B cell (primary cell): ENCODE measurements at places on chromosomes 2 and 18. TPM values are rescaled to one million over a fixed set of nuclear protein-coding genes. Genes with fewer than 3 reads are reported as not detected.

DNA sequence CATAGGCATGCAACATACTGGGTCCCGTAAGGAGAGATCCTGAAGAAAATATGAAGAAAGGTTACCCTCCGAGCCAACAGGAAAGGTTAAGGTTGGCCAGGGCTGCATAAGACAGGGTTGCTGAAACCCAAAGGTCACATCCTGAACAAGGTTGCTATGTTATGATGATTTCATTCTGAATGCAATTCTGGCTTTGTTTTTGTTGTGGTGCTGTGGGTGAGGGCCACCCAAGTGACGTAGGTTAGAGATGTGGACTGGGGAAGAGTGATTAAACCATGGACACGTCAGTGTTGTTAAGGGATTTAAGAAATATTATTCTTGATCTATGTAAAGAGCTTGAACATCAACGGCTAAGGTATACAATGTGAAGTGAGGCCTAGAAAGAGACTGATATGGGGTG lies 60.0 kb downstream of the ZEB2 start:
- H3K4me1 ChIP-seq = peaks cover 52% of the 10 kb centered on the region
- DNase-seq = peak; percentile 35
- no peaks in the 10 kb centered on the region for H3K27me3 ChIP-seq
- H3K4me3 ChIP-seq = no peak overlapping the region

DNA sequence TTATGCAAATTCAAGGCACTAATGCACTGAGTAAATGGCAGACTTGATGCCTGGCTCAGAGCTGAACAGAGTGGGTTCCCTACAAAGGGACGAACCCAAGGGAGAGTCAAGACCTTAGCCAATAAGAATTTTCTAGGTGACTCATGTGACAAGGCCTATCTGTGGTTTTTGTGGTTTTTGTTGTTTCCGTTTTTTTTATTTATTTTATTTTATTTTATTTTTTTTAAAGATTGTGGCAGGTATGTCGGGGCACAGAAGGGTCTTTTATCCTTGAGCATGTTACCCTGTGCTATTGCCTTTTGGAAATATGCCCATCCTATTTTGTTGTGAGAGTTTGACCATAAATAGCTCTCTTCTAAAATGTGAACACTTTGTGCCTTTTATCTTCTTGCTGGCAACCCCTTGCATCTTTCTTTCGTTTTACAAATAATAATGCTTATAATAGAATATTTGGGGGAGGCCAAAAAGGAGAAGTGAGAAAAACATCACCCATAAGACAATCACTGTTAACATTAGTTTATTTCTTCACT lies 113.4 kb upstream of the AQP4 start:
- H3K27me3 ChIP-seq = no peaks in the 10 kb centered on the region
- no peaks in the 10 kb centered on the region for H3K36me3 ChIP-seq
- H3K4me3 ChIP-seq = no peak overlapping the region
- peak; percentile 44 for DNase-seq

DNA sequence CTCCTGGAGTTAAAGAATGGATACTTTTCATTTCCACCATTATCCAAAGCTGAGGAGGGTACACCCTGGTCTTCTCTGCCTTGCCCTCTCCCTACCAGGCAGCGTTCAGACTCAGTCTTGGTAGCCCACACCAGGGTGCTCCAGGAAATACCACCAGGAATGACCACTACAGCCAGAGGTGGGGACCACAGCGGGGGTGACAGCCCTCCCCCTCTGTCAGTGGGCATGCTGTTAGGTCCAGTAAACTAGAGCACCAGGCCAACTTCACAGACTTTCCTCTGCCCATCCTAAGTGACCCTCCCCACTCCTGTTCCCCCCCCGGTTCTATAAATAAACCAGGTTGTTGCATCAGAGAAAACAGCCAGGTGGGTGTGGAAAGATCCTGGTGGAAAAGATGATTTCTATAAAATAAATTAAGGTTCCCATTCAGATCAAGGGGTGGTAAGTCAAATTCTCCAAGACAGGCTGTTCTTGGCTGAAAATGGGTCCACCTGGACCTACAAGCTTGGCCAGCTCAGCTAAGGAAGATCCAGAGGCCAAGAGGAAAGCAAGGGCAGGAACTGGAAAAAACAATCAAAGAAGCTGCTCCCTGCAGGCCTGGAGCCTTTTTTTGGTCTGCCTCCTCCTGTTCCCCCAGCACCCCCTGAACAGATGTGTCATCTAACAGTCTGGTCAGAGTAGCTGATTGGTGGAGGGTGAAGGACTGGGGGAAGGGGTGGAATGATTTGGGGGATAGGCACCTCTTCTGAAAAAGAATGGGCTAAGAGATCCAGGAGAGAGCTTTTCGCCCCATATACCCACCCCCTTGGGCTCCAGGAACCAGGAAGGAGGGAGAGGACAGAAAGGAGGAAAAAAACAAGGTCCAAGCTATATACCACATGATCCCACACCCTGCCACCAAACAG lies 2.3 kb downstream of the RAB11FIP5 start:
- H3K27ac ChIP-seq = no peak overlapping the region
- no peaks in the 10 kb centered on the region for H3K27me3 ChIP-seq
- H3K36me3 ChIP-seq = no peaks in the 10 kb centered on the region
- peaks cover 17% of the 10 kb centered on the region for H3K4me1 ChIP-seq
- DNase-seq = no peak

Gene TTR
- not detected in 2 replicates for polyA plus RNA-seq

DNA sequence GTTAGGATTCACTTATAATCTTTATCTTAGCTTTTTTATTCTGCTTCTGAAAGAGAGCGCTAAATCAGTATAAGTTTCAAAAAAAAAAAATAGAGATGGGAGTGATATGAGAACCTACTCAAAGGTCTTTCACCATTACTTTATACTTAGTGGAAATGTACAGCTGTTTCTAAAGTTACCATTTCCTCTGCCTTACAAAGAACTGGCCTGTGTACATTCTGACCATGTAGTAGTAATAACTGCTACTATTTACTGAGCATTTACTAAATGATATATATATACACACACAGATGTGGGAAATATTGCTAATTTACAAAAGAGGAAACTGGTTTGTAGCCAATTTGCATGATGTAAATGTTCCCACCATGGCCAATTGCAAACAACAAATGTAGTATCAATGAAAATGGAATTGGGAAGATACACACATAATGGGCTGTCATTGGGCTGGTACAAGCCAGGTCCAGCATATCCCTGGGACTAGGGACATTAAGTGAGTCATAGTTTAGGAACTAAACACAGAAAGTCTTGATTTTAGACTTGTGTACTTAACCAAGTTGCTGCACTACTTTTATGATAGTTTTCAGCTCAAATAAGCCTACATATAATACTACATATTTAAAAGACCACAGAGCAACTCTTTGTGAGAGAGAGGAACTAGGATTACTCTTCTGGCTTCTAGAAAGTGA lies 67.1 kb downstream of the DYNC1I2 start:
- DNase-seq = no peak
- H3K27me3 ChIP-seq = no peaks in the 10 kb centered on the region
- H3K4me1 ChIP-seq = no peaks in the 10 kb centered on the region
- peaks cover 10% of the 10 kb centered on the region for H3K36me3 ChIP-seq

DNA sequence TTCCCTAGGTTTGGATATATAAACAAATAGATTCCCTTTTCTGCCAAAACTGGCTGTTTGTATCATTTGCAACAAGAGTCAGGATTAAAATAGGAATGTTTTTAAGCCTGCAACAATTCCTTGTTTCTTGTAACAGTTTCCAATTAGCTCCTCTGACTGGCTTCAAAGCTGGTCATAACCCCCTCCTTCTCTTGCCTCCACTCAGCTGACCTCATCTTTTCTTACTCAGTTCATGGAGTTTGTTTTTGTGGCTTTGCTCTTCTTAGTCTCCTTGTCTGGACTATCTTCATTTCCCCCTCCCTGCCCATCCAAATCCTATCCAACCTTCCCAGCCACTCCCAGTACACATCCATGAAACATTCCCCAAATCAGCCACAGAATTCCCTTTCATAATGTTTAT lies 14.3 kb upstream of the RAPH1 start:
- H3K27ac ChIP-seq = no peak overlapping the region
- H3K36me3 ChIP-seq = no peaks in the 10 kb centered on the region
- DNase-seq = no peak
- H3K4me3 ChIP-seq = no peak overlapping the region
- H3K27me3 ChIP-seq = no peaks in the 10 kb centered on the region

- no peaks in the 10 kb centered on the region for H3K36me3 ChIP-seq
- no peaks in the 10 kb centered on the region for H3K4me1 ChIP-seq
- no peak overlapping the region for H3K27ac ChIP-seq
- DNase-seq = no peak
- H3K27me3 ChIP-seq = no peaks in the 10 kb centered on the region
Measured at GRCh38 chr2:162782138-162782537, 56.4 kb downstream of the KCNH7 start.

DNA sequence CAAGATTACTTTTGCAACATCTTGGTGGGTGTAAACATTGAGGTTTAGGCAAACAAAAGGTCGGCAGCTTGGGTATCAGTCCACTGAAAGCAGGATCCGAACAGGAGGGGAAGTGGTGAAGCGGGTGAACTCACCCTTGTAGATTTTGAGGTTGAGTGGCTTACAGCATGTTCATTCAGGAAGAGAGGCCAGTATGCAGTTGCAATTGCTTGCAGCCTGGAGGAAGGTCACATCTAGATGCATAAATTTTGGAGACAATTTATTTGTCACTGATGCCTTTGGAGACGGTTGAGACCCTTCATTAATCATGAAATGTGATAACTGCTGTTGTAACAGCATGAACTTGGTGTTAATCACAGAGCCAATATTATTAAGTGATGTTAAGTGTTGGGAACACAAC lies 131.1 kb downstream of the LTBP1 start:
- peaks cover 34% of the 10 kb centered on the region for H3K4me1 ChIP-seq
- no peaks in the 10 kb centered on the region for H3K27me3 ChIP-seq
- H3K4me3 ChIP-seq = no peak overlapping the region
- no peak overlapping the region for H3K27ac ChIP-seq
- no peak for DNase-seq
- H3K36me3 ChIP-seq = no peaks in the 10 kb centered on the region

DNA sequence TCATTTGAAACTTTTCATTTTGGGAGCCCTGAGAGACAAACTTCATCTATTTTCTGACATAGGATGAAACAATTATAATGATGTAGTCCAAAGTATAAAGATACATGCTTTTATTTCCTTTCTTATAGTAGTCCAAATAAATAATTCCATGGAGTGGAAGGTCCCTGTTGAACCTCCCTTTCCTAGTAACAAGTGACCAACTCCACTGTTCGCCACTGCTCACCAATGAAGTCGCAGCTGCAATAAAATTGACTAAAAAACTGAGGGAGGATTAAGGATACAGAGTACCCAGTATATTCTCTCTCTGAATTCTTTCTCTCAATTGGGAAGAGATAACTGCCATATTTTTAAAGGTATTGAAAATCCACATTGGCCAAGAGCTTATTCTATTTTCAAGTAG lies 14.1 kb downstream of the SERPINB7 start:
- H3K27me3 ChIP-seq = no peaks in the 10 kb centered on the region
- H3K27ac ChIP-seq = no peak overlapping the region
- no peak for DNase-seq
- H3K4me3 ChIP-seq = no peak overlapping the region
- no peaks in the 10 kb centered on the region for H3K4me1 ChIP-seq

- H3K27ac ChIP-seq = no peak overlapping the region
- DNase-seq = no peak
- H3K27me3 ChIP-seq = no peaks in the 10 kb centered on the region
- no peaks in the 10 kb centered on the region for H3K4me1 ChIP-seq
- H3K36me3 ChIP-seq = no peaks in the 10 kb centered on the region
- no peak overlapping the region for H3K4me3 ChIP-seq
Measured at GRCh38 chr2:133848111-133848649, 279.9 kb upstream of the NCKAP5 start.

Gene TIGD1
- polyA plus RNA-seq = 6.4 and 7.6 TPM in 2 replicates

GRCh38 chr2:104570259-104570658 lies 283.7 kb upstream of the POU3F3 start:
- no peaks in the 10 kb centered on the region for H3K36me3 ChIP-seq
- no peak overlapping the region for H3K4me3 ChIP-seq
- DNase-seq = no peak
- H3K27me3 ChIP-seq = no peaks in the 10 kb centered on the region
- H3K27ac ChIP-seq = no peak overlapping the region

GRCh38 chr2:58054264-58054663 lies 7.7 kb downstream of the VRK2 start:
- H3K4me3 ChIP-seq = no peak overlapping the region
- no peak for DNase-seq

DNA sequence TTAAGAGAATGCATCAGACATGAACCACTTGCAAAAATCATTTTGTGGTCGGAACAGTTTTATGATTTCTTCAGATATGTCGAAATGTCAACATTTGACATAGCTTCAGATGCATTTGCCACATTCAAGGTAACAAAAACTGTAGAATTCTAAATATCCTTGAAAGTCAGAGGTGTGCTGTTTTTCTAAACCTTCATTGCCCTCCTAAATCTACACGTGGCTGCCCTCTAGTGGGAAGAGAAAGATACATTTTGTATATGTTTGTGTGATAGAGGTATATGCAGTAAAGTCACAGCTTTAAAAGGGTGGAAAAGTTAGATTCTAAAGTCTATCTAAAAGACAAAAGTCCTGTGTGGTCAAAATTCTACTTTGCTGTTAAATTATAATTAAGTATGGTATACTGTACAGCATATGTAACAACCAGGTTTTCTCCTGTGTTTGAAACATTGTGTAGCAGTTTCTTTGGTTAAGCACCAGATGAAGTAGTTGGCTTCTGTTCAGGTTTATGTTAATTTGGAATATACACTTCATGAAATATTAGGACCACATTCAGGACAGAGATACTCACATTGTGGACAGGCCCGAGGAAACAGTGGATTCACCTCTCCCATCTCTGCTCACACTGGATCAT lies 65.9 kb upstream of the ITM2C start:
- H3K36me3 ChIP-seq = peaks cover 17% of the 10 kb centered on the region
- H3K27me3 ChIP-seq = no peaks in the 10 kb centered on the region
- DNase-seq = peak; percentile 61
- no peak overlapping the region for H3K27ac ChIP-seq
- H3K4me1 ChIP-seq = peaks cover 26% of the 10 kb centered on the region
- no peak overlapping the region for H3K4me3 ChIP-seq

- H3K4me3 ChIP-seq = no peak overlapping the region
- no peaks in the 10 kb centered on the region for H3K27me3 ChIP-seq
- H3K27ac ChIP-seq = no peak overlapping the region
Measured at GRCh38 chr2:62424899-62425298, 81.1 kb downstream of the TMEM17 start.

DNA sequence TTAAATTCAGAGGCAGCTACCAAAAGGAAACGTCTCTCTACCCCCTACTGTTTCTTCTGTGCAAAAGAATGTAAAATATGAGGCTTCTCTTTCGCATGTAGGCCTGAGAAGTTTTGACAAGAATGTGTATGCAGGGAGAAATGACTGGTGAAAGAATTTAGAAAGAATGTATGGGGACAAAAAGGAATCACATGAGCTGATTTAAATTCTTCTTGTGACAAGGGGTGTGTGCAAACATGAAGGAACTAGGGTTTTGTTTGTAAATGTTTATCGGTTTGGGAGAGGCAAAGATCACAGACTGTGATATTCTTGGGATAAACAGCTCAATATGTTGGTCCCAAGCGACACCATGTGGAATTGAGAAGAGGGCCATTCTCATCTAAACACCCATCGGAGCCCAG lies 345.2 kb upstream of the VRK2 start:
- DNase-seq = no peak
- no peaks in the 10 kb centered on the region for H3K36me3 ChIP-seq
- no peak overlapping the region for H3K4me3 ChIP-seq
- no peak overlapping the region for H3K27ac ChIP-seq
- no peaks in the 10 kb centered on the region for H3K27me3 ChIP-seq
- no peaks in the 10 kb centered on the region for H3K4me1 ChIP-seq
